Effector memory CD4-positive, alpha-beta T cell (primary cell): ENCODE measurements at places on chromosomes 16 and 17.

- DNase-seq = no peak
Observed at GRCh38 chr16:46568472-46569230, 52.5 kb downstream of the SHCBP1 start.

- no peak for DNase-seq
Observed at GRCh38 chr17:31532081-31532480, 140.6 kb downstream of the RAB11FIP4 start.

GRCh38 chr17:32523827-32524552 lies 37.2 kb downstream of the CDK5R1 start:
- no peak for DNase-seq

- no peak for DNase-seq
Observed at GRCh38 chr16:85863384-85863774, 35.6 kb upstream of the IRF8 start.

- DNase-seq = no peak
Observed at GRCh38 chr17:82587234-82588086, 60.8 kb downstream of the WDR45B start.

DNA sequence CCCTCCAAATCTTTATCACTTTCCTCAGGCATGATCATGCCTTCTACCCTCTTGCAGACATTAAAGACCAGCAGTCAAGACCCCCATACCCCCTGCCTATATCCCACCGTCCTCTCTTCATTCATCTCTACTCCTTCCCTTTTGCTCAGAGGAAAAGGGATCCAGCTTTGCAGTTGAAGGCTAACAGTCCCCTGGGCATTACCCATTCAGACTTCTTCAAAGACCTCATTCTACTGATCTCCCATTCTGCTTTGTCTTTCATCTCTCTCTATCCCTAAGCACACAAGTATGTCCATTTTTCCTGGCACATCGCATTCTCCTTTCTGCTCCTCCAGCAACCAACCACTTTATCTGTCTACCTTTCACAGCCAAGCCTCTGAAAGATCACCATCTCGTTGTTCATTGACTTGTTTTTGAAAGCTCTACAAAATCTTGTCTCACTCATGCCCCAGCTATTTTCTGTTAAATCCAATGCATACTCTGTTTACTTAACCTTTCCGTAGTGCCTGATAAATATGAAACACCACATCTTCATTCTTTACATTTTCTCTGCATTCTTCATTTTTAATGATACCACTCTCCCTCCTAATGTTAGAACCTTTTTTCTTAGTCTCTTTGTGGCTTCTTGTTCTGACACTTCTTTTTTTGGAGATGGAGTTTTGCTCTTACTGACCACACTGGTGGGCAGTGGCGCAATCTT lies 14.1 kb upstream of the LCMT1 start:
- no peak for DNase-seq

- no peak for DNase-seq
Observed at GRCh38 chr17:14605267-14605599, 304.4 kb downstream of the HS3ST3B1 start.

- DNase-seq = no peak
Observed at GRCh38 chr16:82167670-82168069, 2.4 kb downstream of the MPHOSPH6 start.

DNA sequence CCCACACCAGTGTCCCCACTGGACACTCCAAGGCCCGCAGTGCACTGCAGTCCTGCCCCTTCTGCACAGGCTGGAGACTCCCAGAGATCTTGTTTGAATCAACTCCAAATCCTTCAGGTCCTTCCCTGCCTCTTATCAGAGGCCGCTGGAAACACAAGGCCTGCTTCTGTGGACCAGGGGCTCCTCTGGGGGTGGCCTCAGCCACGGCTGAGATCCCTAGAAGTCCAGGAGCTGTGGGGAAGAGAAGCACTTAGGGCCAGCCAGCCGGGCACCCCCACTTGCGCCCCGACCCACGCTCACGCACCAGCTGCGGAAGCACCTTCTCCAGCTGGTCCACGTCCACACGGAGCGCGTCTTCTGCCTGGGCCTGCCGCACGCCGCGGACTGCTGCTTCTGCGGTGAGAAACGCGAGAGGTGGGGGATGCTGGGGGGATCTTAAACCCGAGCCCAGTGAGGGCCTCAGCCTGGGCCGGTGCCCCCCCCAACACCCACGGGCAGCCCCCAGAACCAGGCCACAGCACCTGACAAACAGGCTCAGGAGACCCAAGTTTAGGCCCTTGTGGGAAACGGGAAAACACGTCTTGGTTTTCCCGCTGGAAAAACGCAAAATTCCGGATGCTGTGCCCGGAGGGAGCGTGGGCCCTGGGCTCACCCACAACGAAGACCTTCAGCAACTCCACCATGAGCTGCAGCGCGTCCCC lies 3.5 kb downstream of the CENPX start:
- no peak for DNase-seq

DNA sequence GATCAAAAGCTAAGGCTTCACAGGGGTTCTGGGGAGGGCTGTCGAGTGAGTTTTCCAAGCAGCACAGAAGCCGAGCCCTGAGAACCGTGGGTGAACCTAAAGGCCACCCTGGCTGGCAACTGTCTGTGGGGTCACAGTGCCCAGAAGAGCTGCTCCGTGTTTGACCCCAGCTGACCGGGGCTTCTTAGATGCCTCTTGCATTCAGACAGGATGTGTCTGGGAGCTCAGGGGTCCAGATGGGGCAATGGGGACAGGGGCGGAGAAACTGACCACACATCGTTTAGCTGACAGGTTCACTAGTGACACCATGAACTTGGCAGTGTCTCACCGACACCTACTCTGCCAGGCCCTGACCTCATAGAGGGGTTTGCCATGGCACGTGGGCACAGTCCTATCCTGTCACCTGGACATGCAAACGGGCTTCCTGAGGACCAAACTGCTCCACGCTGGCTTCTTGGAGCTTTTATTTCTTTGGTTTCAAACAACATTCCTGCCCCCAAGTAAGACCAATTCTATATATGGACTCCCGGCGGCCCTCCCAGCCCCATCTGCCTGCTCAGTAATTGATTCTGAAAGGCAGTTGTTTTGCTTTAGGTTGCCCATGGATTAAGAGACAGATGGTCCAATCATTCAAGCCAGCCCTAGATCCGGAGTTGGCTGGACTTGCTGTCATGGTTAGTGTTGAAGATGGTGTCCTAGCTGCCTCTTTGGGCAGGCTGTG lies 22.2 kb downstream of the WSCD1 start:
- DNase-seq = no peak

DNA sequence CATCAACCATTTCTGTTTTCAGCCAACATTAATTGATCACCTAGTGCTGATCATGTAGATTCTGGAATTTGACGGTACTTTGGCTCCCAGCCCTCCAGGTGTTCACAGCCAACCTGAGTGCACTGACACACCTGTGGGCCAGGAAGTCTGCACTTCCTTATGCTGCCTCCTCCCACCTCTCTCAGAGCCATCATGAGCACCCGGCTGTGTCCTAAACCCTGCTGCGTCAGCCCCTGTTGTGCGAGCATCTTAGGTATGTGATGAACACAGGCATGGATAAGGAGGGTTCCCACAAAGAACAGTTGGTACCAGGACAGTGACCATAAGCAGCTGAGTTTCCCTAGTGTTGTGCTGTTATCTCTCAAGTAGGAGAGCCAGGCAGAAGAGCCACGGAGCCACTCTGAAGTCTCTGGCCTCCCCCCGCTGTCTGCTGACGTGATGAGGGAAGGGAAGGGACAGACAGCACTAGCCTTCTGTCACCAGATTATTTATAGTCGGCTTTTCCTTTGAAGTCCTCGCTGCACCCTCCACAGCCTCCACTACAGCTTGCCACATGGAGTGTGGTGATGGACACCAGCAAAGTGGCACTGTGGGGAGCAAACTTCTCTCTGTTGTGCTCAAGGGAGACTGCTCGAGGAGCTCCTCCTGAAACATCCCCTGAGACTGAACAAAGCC lies 162.8 kb upstream of the ANKFN1 start:
- no peak for DNase-seq

DNA sequence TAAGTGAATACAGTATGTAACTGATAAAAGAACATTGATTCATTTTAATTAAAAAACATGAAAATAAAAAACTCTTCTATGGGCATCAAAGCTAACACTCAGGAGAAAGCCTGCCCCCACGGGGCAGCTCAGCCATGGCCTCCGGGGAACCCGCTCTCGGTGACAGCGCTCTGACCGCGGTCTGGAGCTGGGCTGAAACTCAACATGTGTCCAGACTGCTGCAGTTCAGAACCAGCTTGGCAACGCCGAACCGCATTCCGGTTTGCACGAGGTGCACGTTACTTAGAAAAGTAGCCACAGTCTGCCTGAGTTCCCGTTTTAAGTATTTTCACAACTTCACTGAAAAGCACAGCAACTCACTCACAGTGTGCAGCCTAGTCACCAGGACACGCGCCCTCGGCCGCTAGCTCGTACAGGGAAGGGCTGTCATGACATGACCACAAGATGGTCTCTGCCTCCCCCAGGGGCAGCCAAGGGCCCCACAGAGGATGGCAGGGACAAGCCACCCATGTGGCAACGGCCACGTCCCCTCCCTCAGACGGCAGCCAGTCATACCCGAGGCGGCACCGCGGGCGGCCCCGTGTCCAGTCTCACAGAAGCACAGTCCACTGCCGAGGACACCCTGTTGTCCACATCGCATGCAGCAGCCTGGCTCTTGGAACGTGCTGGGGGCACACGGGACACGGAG lies 77.1 kb upstream of the METRNL start:
- no peak for DNase-seq

DNA sequence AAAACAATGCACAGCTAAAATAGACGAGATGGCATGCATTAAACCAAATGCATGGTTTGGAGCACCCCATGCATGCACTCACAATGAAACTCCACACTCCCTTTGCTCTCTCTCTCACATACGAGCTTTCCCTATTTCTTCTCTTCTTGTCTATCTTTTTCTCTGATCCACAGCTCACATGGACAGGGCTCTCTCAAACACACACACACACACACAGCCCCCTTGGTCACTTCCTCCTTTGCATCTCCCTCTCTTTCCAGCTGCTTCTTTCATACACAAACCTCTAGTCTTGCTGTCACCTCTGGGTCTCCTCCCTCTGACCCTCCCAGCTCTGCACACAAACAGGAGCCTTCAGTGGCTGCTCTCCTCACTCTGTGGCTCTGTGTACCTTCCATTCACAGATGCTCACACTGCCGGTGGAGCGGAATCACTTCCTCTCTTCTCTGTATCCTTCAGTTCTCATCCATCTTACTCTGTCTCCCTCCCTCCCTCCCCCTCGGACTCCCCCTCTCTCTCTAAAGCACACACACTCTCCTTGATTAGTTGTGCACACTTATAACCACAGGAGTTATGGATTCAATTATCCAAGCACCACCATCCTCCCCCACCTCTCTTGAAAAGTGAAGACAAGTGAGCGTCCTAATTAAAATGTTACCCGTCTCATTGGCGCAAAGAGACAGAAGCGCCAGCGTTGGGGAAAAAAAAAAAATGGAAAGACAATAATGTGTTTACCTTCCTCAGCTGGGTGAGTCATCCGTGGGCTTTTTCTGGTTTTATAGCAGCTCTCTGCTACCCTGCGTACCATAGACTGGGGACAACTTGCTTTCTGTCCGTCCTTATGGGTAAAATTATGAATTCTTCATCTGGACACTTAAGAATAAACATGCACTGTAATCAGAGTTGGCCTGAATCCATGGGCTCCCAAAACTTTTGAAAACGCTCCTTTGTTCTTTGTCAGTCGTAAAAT lies 90.8 kb downstream of the SHISA6 start:
- no peak for DNase-seq

GRCh38 chr17:77607606-77608005 lies 350.9 kb upstream of the TNRC6C start:
- DNase-seq = no peak

DNA sequence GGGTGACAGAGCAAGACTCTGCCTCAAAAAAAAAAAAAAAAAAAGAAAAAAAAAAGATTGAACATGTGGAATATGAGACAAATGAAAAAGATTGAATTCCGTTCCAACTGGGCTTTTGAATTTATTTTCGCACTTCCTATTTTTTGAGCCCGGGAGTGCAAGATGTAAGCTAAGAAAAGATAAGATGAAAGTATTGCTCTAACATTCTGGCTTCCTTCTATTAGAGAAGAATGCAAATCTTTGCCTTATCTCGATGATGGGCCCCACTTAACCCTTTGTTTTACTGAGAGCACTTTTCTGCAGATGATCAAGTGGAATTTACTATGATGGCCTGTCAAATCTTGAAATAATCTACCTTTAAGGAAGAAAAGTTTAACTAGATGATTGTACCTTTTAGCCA lies 96.3 kb downstream of the WWOX start:
- no peak for DNase-seq

- no peak for DNase-seq
Observed at GRCh38 chr17:50624321-50624934, 10.3 kb upstream of the ABCC3 start.

DNA sequence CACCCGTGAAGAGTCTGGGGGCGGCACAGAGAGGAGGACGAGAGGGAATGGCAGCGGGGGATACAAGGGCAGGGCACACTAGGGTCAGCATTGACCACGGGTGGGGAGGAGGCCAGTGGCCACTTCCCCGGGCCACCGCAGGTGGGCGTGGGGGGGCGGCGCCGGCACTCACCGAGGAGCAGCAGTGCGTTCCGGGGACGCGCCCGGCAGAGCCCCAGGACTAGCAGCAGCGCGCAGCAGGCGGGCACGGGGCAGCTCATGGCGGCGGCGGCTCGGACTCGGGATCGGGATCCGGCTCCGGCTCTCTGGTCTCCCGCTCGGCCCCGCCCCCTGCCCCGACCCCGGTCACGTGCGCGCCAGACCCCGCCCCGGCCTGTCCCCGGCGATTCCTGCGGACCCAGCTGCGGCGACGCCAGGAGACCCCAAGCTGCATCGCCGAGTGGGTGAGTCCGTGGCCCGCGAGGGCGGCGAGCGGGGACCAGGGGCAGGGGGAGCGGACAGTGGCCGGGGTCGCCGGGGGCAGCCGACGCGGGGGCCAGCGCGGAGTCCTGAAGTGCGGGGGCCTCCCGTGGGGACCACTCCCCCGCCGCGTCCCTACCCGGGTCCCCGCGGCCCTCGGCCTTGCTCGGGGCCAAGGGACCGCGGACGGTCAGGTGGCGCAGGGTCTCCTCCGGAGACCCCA lies at the start of the genes SGSH and SLC26A11:
SGSH (minus strand) TSS at position 280 of the 682 bp plus-strand sequence; CDS start at position 260, 20 bp downstream.
SLC26A11 (plus strand) TSS at position 374 of the 682 bp plus-strand sequence. CDS start 1,134 bp downstream, outside the sequence.
- peak; percentile 60 for DNase-seq

DNA sequence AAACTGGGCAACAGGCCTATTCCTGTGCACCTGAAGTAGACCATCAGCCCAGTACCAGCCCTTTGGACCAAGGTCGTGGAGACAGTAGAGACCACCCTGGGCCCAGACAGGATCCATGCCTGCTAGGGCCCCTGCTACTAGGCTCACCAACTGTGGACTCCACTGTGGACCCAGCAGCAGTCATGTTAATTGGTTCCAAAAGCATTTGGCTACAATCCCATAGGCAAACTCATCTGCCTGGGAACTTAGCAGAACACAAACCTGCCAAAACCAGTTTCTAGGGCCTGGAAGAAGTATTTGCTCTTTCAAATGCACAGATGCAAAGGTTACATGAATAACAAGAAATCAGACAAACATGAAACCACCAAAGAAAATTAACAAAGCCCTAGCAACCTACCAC lies 53.1 kb downstream of the ACSM2A start:
- no peak for DNase-seq

GRCh38 chr17:43701318-43701743 lies 39.6 kb upstream of the MEOX1 start:
- no peak for DNase-seq
